ENCODE measurements at places on chromosomes 4 and X.

DNA sequence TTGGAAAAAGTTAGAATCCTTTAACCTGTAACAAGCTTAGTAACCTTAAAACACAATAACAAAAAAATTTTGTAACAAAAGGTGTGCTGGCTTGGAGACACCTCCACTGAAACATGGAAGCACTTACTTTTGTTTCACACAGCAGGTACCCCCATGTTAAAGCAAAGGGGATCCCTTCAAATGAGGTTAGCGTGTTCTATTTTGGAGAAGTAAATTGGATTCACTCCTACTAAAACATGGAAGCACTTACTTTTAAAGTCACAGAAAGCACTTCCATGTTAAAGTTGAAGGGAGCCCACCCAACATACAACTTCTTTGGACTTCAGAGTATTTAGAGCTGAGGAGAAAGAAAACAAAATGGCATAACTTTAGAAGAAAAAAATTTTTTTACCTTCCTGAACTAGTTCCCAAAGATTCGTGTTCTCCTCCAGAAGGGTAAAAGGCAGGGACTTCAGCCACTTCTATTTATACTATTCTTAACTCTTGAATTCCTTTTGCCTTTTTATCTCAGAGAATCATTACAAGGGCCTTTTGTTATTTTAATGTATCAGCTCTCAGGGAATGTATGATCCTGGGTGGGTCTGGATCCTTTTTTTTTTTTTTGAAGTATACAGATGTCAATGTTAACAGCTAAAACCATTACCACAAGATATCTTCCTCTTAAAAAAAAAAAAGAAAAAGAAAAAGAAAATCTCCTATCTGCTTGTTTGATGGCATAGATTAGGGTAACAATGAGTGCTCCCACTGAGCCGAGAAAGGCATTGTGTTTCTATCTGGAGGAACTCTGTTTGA, 11.5 kb downstream of the LARP7 start:
- no peak for DNase-seq

- no peak for DNase-seq
Measured at GRCh38 chrX:152861116-152861515, 30.3 kb downstream of the NSDHL start.

- no peak for DNase-seq
Measured at GRCh38 chr4:45539142-45539814, 584.6 kb downstream of the GABRG1 start.

GRCh38 chr4:143377611-143378099, 41.0 kb downstream of the GAB1 start:
- DNase-seq = no peak

DNA sequence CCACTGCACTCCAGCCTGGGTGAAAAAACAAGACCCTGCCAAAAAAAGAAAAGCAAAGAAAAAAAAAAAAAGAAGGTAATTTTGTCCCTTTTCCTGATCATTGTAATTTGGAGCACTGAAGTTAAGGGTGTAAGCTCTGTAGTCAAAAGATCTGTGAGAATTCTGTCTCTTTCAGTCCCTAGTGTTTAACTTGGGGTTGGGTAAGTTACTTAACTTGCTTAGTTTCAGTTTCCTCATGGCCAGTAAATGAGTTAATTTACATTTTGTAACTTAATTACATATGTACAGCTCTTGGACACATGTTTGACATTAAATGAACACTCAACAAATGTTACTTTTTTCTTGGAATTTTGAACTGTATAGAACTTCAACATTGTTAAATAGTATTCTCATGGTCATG, 10.9 kb upstream of the UBE2K start:
- DNase-seq = no peak

- DNase-seq = no peak
Measured at GRCh38 chr4:55819634-55820033, at the start of gene EXOC1L. Gene EXOC1L, plus strand, starts transcription at chr4:55819790. Its CDS starts 237 bp downstream, at chr4:55820027.
